Left forelimb (tissue), 1 donor: ENCODE measurements at places on chromosomes 2 and 18.

- no peak for DNase-seq
Observed at GRCh38 chr2:2039826-2040225, 291.2 kb downstream of the MYT1L start.

DNA sequence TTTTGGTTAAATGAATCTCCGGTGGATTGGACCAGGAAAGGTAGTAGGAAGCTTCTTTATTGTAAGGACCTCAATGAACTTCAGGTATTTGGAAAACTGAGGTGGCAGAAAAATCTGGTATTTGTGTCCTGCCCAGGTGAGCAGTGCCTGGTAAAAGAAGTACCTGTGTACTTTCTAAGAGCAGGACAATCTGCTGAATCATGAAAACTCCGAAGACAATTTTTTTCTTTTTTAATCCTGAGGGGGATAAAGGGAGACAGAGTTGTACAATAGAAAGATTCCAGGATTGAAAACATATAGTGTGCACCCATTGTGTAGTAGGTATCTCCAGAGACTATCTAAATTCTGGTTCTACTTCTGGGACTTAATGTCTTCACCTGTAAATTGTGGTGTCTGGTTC is 191.8 kb upstream of the SPOPL start:
- no peak for DNase-seq

- DNase-seq, result no peak
Observed at GRCh38 chr2:239693330-239693729, 292.5 kb upstream of the HDAC4 start.

- no peak for DNase-seq
Observed at GRCh38 chr2:157216286-157216965, 41.1 kb upstream of the GALNT5 start.

DNA sequence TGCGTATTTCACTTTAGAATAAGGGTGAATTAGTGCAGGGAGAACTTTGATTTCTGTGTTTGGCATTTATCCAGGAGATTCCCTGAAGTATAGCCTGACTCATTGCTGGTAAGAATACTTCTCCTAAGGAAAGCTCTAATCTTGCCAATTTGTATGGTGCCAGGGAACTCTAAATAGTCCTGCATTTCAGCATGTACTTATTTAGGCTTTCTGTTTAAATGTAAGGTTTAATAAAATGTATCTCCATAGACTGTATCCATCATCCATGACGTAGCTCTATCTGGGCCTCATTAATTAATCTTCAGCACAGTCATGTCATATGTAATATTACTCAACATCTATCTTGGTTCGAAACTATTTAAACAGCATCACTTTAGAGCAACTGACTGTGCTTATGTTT is 127.7 kb downstream of the DOK6 start:
- DNase-seq, result no peak

DNA sequence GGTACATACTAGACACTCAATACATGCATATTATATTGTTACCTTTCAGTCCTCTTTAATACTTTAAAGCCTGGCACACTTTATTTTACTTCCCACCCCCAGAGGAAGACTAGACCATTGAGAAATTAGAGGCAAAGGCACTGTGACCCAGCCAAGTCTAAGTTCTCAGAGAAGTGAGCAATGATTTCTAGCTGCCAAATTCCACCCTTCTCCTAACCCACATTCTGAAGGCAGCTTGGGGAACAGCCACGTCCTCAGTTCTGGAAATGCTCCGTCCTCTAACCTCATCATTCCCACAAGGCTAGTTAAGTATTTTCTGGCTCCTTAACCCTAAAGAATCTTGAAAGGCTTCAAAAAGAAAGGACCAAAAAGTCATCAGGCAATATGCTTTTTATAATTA is 86.6 kb downstream of the COL5A2 start:
- no peak for DNase-seq

DNA sequence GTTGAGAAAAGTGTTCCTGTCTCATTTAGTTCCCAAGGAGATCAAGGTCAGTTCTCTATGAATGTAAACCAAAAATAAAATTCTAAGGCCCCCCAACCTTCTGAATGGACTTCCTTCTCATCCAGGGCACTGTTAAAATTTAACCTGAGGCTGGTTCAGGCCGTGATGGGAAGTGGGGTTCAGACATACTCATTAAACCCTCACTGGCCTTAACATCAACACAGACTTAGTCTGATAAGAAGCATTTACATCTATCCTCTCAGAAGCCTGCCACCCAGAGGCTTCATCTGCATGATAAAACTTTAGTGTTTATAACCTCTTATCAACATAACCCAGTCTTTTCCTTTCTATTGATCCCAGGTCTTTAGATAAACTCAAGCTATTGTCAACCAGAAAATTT is 22.4 kb downstream of the ITSN2 start:
- DNase-seq, result no peak

- no peak for DNase-seq
Observed at GRCh38 chr2:172908275-172908674, 167.4 kb upstream of the MAP3K20 start.
